ENCODE measurements at places on chromosomes 6 and 20.

DNA sequence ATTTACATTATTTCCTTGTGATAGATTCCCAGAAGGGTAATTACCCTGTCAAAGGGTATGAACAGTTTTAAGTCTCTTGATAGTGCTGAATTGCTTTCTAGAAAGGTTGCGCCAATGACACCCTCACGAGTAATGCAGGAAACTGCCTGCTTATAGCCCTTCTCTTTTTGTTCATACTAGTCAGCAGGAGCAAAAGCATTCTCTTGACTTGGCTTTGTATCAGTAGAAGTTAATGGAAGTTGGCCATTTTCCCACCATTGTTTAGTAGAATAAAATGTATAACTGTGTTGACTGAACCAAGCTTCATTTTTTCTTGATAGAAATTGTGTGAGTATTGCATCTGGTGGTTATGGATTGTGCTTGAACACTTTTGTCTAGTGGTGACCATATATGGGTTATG, 100.1 kb downstream of the FARS2 start:
- no peak for DNase-seq

GRCh38 chr20:36473164-36473563, 68.2 kb upstream of the MYL9 start:
- DNase-seq: no peak

GRCh38 chr6:129673748-129674147, 36.2 kb downstream of the ARHGAP18 start:
- peak; percentile 42 for DNase-seq

DNA sequence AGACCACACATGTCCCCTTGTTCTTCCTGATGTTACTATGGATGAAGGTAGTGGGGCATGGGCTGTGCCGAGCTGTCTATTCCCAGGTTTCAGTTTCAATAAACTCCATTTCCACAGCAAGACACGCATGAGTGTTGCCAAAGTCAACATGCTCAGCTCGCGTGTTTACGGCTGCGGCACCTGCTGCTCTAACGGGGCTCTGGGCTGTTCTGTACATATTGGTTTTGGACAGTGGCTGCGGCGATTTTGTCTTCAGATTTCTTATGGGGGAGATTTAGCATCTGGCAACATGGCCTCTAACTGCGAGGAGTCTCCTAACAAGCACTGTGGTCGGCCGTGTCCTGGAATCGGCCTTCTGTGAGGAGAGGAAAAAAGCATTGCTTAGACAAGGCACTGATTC, 58.6 kb downstream of the TMEM242 start:
- DNase-seq: no peak

GRCh38 chr20:20608041-20608440, 104.4 kb downstream of the RALGAPA2 start:
- DNase-seq: no peak

DNA sequence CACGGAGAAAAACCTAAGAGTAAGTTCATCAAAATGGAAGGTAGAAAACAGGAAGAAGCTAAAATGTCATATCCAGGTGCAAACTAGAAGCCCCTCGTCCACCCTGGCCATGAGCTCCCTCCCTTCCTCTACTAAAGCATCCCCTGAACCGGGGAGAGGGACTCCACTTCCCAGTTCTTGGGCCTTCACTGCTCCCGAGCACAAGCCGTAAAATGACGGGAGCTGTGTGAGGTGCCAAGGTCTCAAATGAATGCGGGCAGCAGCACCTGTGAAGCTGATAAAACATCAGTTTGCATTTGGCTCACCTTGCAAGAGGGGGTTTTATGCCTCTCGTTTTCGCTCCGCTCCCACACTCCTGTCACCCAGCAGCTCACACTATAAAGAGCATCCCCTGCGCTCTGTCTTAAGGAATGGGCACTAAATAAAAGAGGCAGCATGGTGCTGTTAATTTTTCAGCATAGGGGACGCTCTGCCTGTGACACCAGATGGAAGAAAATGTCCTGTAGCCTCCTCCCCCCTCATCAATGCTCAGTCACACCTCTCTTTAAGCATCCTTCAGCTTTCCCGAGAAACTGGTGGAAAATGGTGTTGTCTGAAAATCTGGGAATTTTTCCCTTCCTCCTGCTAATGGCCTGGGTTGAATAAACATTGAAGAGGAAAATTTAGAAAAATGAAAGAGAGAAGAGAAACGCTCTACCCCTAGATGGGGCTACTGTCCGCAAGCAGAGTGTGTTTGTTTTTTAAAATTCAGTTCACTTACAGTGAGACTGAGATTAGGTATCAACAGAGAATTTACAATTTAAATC, 563.0 kb upstream of the AGPAT4 start:
- no peak for DNase-seq

DNA sequence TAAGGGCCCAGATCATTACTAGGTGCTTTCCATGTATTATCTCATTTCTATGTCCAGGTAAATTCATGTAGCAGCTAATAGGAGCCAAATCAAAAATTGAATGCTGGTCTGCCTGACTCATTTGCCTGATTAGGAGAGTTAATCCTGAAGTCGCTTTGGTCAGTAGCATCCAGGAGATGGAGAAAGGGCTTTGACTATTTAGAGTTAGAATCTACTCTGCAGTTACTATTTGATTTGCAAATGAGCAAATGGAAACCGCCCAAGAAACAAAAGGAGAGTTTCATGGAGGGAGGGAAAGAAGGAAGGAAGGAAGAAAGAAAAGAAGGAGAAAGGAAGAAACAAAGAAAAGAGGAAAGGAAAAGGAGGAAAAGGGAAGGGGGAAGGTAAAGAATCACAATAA, 539.6 kb upstream of the MMS22L start:
- no peak for DNase-seq

DNA sequence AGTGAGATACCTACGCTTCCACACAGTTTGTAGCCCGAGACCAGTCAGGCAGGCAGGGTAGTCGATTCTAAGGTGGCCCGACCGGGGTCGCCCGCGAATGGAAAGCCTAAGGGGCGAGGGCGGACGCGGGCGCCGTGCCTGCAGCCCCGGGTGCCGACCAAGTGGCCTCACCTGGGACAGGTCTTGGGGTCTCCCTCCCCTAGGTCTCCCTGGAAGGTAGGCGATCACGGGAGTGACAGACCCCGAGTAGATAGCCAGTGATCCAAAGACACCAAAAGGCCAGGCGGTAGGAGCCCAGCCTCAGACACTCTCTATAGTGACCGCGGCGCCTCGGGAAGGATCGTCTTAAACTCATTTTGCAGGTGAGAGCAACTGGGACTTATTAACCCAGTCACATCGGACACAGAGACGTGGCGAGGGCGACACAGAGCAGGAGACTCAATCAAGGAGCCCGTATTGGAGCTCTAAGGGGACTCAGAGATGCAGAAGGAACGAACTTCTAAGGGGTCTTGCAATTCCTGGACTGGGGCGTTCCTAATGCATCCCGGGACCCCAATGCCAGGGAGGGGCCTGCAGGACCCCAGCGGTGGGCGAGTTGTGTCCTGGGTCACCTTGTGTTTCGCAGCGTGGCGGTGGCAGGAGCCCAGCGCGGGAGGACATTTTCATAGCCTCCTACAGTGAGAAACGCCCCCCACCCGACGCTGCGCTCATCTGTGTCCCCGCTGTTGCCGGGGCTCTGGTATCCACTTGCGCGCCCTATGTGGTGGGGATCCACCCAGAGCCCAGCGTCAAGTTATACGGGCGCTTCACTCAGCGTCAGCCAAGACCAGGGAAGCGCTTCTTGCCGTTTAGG, 2.1 kb upstream of the VSX1 start:
- DNase-seq: peak; percentile 65

- peak; percentile 49 for DNase-seq
Measured at GRCh38 chr6:109695468-109695867, 4.4 kb downstream of the FIG4 start.

DNA sequence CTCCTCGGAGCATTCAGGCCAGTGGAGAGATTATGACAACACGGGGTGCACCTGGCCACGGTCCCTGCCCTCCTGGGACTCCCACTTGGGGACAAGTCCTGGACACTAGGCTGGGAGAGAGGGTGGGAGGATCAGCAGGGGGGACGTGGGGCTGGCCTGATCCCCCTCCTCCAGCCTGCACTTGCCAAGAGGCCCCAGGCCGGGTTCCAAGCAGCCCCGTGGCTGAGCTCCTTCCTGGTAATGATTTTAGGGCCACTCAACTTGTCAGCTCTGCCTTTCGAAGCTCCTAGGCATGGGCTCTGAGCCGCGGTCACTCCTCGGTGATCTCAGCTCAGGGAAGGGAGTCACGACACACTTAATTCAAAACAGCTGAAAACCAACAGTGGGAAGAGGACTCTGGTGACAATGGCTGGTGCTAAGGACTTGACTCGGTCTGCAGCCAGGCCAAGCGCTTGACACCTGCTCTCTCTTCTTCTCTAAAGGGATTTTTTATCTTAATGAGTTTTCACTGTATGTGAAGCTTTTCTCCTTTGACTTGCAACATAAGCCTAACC, 161.7 kb downstream of the BMP7 start:
- DNase-seq: no peak

DNA sequence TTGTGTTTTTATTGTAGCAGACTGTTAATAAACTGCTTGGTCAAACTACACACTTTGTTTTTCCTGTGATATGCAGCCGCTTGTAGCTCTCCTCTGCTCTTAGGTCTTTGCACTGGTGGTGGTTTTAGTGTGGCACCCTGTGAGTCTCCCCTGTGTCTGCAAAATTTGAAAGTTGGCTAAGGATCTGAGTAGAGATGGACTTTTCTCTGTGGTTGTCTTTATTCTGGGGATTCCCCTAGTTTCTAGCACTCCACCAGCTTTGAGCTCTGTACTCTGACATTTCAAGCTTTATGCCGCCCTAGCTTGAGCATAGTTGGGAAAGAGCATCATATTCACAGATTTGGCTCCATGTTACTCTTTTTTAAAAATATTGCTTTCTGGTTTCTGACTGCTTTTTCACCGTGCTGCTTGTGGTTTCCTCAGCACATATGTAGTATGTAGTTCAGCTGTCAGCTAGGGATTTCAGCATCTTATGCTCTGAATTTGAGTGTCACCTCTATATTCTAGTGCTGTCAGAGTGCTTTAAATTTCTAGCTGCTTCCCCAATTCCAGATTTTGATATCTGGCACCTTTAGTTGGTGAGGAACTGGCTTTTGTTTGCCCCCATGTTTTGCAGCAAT, 25.4 kb downstream of the CDYL start:
- DNase-seq: no peak

GRCh38 chr6:35475573-35475972, 7.4 kb downstream of the RPL10A start:
- DNase-seq: no peak

GRCh38 chr6:82924799-82925535, 140.7 kb downstream of the UBE3D start:
- DNase-seq: no peak

DNA sequence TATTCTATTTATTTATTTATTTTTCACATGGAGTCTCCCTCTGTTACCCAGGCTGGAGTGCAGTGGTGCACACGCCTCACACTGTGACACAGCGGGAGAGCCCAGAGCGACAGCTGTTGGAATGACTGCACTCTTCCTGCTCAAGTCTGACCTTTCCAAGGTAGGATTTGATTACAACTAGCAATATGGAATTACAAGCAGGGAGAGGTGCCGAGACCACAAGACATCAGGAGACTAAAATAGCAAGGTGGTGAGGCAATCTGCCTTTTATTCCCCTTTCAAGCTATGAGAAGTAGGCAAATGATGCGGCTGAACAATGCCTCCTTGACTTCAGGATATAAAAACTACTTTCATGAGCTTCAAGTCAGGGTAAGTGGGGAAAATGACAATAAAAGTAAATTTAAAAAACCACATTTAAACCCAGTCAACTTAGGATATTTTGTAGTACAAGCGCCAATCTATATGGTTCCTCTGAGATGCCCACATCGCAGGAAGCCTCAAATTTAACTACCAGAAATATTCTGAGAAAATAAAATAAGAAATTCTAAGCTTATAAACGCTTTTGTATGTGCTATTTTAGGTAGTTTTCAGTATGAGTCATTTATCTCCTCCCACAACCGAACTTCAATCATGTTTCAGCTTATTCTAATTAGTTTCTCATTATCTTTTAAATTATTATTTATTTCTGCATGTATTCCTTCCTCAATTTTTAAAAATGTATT, 146.9 kb upstream of the SGK1 start:
- no peak for DNase-seq

DNA sequence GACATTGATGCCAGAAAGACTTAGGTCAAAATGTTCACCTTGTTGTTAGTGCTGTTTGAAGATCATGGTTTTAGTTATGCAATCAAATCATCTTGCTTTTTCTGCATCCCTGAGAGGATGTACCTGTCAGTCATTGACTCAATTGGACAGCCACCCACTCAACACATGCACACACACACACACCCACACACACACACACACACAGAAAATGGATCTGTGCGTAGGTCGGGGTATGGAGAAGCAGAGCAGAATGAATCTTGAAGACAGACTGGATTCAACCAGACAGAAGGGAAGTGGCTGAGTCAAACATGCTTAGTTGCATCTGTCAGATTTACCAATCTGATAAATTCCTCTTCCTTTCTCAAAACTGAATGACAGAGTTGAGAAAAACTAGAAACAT, 19.1 kb upstream of the ZSCAN23 start:
- peak; percentile 30 for DNase-seq

DNA sequence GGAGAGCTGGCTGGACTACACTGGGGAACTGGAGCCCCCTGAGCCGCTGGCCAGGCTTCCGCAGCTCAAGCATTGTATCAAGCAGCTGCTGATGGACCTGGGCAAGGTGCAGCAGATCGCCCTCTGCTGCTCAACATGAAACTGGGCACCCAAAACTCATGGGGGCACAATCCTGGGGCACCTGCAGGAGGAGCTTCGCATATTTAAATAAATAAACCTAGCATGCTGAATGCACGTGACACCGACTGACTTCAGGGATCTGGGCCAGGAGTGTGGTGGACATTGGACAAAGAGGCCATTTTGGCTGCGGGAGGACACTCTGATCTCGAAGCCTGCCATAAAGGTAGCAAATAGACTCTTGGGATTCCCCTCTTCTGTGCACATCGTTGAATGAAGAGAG, 6.8 kb downstream of the SCAND1 start:
- peak; percentile 81 for DNase-seq

DNA sequence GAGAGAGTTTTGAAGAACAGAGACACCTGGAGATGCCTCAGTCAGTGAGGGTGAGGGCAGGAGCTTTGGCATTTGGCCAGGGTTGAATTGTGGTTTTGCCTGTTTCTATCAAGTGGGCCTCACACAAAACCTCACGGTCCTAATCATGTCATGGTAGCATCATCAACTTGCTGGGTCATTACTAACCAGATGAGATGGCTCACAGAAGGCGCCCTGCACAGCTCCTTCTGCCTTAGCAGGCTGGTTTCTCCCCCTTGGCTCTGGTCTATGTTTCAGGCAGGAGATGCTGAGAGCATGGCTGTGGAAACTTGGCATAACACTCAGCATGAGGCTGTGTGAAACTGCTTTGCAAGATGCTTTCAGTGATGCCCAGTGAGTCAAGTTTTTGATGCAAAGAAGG, 99.3 kb downstream of the LRRC1 start:
- DNase-seq: peak; percentile 71

DNA sequence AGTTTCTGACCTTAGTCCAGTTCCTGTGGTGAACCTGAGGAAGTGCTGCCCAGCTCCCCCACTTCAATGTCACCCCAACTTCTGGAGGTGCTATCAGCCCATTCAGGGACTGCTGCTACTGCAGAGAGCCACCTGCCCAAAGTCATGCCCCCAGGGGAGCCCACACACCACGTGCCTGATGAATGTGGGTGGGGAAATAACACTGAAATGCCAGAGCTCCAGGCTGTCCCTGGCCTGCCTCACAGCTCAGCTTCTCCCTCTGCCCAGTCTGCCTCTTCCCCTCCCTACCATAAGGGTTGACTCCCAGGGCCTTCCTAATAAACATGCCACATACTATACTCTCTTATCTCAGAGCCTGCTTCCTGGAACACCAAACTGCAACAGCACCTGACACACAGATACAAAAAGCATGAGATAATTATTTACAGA, 276.4 kb upstream of the MOCS1 start:
- no peak for DNase-seq

Data from hematopoietic multipotent progenitor cell treated with erythropoietin and hydrocortisone succinate and interleukin-3 and kit ligand, for 4 days (in vitro differentiated cells).